ENCODE measurements at places on chromosomes 6 and 20.

DNA sequence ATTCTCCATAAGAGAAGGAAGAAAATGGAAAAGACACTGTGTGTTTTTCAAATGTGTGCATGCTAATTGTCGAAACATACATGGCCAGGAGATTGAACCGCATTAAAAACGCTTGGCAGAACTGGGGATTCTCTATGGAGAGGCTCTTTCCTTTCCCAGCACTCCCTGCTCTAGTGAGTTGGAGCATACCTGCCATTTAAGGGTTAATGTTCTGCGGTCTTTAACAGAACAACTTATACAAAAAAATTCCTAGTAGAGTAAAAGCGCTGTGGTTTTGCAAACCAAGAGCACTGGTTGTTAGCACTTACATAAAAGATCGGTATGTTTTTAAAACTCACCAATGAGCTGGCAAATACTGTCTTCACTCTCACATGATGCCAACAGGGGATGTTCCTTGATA, 1.5 kb downstream of the TAGAP start:
- no peak for DNase-seq

DNA sequence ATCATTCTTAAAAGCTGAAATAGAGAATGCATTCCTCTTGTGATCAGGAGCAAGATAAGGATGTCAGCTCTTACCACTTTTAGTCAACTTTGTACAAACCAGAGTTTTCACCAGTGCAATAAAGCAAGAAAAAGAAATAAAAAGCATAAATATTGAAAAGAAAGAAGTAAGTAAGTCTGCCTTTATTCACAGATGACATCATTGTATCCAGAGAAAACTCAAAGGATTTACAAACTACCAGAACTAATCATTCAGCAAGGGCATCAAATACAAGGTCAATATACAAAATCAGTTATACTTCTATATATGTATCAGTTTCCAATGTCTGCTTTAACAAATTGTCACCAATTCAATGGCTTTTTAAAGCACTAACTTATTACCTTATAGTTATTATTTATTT, 13.4 kb downstream of the TTLL9 start:
- DNase-seq: no peak

- DNase-seq: no peak
These were observed 411.8 kb downstream of the SYNE1 start for GRCh38 chr6:152225241-152225934.

GRCh38 chr6:7580537-7580926, 9.5 kb upstream of the SNRNP48 start:
- no peak for DNase-seq

GRCh38 chr6:7899101-7899888, 11.3 kb downstream of the TXNDC5 start:
- DNase-seq: no peak

DNA sequence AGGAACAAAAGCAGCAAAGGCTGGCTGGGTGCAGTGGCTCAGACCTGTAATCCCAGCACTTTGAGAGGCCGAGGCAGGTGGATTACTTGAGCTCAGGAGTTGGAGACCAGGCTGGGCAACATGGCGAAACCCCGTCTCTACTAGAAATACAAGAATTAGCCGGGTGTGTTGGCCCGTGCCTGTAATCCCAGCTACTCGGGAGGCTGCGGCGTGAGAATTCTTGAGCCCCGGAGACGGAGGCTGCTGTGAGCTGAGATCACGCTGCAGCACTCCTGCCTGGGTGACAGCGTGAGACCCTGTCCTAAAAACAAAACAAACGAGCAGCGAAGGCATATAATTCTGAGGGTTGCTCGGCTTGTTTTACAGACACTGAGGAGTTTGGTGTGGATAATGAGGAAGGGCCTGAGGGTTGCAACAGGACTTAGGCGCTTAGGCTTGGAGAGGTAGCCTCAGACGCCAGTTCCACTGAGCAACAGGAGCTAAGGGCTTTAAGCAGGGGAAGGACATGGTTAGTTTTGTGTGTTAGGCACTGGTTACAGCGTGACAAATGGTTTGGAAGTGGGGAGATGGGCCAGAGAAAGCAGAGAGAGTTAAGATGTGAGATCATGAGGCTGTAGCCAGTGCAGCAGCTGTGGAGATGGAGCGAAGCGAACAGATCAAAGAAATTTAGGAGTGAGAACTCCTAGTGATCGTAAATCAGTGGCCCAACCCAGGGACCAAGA, 1.2 kb downstream of the MYH7B start:
- no peak for DNase-seq

- DNase-seq: no peak
These were observed 9.6 kb downstream of the CCM2L start for GRCh38 chr20:32019563-32020463.

DNA sequence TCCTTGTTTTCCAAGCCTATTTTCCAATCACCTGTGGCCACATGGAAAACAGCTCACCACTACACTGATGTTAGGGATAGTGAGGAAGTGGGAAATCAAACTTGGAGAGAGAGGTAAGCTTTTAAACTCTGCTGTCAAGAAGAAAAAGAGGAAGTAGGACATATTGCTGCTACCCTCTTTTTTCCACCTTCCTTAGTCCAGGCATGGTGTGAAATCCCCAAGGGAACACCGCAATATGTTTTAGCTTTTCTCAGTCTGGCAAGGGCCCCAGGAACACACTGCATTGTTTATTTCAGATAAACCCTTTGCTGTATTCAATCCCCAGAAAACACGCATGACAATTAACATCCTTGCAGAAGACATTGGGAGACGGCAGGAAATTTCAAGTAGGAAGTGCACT, 61.3 kb downstream of the HS3ST5 start:
- no peak for DNase-seq

DNA sequence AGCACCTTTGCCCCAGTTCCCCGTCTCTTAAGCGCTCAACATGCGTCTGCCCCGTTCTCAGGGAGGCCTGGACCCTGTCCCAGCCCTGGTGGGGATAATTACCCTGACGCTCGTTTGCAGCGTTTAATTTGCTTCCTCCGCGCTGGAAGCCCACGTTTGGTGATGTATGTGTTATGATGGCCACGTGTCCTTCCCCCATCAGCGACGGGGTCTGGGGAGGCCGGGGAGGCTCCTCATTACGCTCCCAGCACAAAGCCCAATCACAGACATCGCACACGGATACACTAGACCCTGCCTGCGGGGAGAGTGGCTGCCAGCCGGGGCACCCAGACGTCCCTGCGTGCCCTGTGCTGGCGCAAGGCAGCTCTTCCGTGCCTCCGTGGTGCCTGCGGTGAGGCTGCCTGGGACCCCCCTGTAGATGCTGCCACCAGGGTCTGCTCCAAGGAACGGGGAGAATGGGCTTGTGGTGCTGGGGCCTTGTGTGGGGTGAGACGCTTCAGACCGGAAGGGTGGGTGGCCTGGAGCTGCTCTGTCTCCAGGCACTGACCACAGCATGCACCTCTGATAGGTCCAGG, 10.2 kb upstream of the CHRNA4 start:
- DNase-seq: no peak

Data from stimulated activated CD4-positive, alpha-beta T cell treated with anti-CD3 and anti-CD28 coated beads, Interleukin-15, amount 100 ng/mL, for 24 hours (primary cell).